ENCODE measurements at places on chromosomes 6 and 20.

DNA sequence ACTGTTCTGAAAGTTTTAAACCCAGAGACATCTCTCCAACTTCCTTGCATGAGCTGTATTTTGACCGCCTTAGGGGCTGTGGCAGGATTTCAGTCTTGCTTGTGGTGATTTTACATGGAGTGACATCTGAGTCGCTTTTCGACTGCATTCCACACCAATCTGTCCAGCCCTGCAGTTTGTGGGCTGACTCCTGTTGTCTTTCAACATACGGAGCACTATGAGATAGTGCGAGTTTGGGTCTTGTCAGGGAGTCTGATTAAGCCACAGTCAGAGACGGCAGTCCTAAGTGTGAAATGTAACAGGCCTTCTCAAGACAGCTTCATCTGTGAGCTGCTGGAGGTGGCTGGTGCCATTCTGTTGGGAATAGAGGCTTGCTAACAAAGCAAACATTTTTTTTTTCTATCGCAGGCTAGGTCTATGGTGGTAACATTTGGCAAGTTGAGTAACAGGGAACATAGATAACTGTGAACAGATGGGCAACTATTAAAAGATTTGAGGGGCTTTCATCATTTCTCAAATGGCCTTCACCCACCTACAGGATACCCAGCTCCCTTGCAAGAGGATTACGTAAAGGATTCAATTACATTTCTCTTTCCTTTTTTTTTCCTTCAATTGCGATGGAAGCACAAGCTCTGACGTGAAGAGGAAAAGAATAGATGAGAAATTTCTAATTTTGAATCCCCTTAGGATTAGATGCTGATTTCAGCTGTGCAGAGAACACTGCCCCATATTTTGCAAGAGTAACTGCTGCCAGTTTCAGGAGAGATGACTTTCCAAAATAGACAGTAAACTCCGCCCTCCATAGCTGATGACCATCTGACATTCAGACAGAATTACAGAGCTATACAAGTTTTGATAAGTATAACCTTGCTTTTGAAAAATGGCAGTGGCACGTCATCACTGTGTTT lies 25.1 kb downstream of the CAP2 start:
- peak; percentile 48 for DNase-seq

GRCh38 chr6:11415557-11415956 lies 122.0 kb upstream of the TMEM170B start:
- DNase-seq = no peak

- DNase-seq = no peak
Measured at GRCh38 chr6:10532392-10532791, 11.2 kb downstream of the GCNT2 start.

- no peak for DNase-seq
Measured at GRCh38 chr6:46645265-46645664, 7.4 kb downstream of the CYP39A1 start.

GRCh38 chr6:31468311-31468710 lies 29.6 kb upstream of the MICB start:
- no peak for DNase-seq

DNA sequence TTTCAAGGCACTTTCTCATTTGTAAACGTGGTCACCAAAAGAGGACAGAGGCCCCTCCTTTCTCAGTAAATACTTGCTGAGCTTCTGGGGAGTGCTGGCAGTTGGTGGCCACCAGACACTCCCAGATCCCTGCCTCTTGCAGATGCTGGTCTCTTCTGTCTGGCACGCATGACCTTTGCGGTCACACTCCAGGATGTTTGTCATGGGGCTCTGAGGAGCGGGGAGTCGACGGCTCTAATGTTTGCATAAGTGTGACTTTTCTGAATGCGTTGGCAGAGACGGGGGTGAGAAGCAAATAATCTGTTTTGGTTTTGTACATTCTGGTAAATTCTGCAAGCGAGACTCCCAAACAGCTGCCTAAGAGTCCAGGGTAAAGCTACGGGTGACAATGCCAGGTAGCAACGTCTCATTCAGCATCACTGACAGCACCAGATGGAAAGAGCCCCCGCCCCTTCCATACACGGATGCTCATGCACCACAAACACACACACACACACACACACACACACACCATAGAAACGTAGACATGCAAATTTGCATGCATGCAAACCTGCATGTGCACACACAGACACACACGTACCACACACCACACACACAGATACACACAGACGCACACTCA lies 101.1 kb downstream of the YTHDF1 start:
- DNase-seq = no peak

- DNase-seq = no peak
Measured at GRCh38 chr20:44597516-44597915, 15.1 kb downstream of the PKIG start.

DNA sequence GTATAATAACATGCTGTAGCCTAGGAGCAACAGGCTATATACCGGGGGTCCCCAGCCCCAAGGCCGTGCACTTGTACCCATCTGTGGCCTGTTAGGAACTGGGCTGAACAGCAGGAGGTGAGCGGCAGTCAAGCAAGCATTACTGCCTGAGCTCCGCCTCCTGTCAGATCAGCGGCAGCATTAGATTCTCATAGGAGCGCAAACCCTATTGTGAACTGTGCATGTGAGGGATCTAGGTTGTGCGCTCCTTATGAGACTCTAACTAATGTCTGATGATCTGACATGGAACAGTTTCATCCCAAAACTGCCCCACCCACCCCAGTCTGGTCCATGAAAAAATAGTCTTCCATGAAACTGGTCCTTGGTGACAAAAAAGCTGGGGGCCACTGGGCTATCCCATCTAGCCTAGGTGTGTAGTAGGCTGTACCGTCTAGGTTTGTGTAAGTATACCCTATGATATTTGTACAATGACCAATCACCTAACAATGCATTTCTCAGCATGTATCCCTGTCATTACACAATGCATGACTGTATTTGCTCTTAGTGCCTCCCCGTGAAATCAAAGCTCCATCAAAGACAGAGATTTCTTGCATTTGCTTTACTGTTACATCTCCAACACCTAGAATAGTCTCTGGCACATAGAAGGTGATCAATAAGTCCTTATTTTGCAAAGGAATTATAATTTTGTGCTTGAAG lies 30.8 kb downstream of the NHSL1 start:
- DNase-seq = no peak

GRCh38 chr6:47669684-47670513 lies 28.5 kb upstream of the ADGRF4 start:
- DNase-seq = no peak

GRCh38 chr6:122749451-122750050 lies 30.0 kb upstream of the FABP7 start:
- DNase-seq = no peak

GRCh38 chr6:3391902-3392458 lies 64.9 kb downstream of the SLC22A23 start:
- no peak for DNase-seq

GRCh38 chr6:161010418-161010817 lies 18.8 kb downstream of the MAP3K4 start:
- no peak for DNase-seq

GRCh38 chr20:43731469-43731868 lies 4.7 kb upstream of the GTSF1L start:
- DNase-seq = no peak

GRCh38 chr20:30815577-30816181 lies 441.8 kb upstream of the DEFB115 start:
- no peak for DNase-seq

DNA sequence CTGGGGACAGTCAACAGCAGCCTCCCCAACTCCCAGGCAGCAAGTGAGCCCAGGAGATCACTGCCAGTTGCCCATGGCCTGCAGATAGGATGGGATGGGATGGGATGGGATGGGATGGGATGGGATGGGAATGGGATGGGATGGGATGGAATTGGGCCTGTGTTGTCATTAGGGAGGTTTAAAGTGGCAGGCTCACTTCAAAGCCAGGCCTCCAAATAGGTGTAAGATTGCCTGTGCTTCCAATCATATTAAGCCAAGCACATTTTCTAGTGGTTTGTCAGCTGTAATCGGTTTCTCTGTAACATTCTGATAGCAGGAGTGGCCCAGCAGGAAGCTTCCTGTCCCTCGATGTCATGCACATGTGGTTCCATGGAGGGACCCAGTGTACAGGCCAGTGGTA lies 82.7 kb upstream of the NXT1 start:
- DNase-seq = no peak

DNA sequence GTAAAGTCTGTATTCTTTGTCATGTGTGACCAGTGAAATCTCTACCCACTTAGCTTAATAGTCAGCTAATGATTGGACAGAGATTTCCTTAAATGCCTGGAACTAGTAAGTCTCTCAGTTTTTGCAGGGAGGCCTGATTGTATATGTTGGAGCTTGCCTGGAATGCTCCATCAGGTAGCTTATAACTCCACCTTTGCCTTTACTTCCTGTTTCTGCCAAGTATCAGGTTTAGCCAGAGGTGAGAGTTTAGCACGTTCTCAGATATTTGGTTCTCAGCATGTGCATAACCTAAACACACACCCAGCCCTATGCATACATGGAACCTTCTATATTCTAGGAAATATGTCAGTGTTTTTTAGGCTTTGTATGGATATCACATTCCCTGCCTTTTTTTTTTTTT lies 435.3 kb downstream of the CDKAL1 start:
- DNase-seq = no peak

DNA sequence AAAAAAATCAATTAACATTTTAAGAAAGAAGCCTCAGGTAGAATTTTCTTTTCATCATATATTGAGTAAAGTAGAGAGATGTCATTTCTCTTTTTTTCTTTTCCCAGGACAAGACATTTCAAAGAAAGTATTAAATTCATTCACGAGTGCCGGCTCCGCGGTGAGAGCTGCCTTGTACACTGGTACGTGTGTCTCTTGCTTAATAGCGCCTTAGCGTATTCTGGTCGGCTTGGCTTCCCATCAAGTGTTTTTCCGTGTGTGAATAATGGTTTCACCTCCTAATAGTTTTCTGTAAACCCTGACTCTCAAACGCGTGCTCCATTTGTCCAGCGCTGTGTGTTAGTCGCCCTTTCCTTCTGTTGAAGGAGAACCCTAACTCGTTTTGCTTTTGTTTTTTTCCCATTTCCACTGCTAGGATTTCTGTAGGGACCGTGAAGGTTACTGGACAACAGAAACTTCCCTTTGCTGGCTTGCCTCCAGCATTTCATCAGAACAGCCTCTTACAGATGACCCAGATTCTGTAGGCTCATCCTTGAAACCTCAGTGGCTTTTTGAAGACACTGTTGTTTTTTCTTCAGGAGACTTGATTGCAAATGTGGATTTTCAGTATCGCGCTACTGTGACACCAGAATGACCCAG lies 45.7 kb upstream of the IRF4 start:
- DNase-seq = no peak

GRCh38 chr20:2152317-2152716 lies 50.7 kb downstream of the STK35 start:
- DNase-seq = no peak

- DNase-seq = no peak
Measured at GRCh38 chr6:69129046-69129445, 494.0 kb downstream of the ADGRB3 start.

DNA sequence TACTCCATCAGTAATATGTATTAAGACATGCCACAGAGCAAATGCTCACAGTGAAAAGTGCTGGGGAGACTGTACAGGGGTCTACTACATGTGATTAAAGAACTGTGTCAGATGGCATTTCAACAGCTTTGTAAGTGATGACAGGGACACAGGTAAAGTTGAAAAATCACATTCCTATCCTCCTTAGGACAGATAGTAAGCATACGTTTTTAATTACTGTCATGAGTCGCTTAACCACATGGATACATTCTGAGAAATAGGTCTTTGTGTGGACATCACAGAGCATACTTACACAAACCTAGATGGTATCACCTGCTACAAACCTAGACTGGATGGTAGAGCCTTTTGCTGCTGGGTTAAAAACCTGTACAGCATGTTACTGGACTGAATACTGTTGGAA lies 645.8 kb upstream of the AGPAT4 start:
- no peak for DNase-seq

DNA sequence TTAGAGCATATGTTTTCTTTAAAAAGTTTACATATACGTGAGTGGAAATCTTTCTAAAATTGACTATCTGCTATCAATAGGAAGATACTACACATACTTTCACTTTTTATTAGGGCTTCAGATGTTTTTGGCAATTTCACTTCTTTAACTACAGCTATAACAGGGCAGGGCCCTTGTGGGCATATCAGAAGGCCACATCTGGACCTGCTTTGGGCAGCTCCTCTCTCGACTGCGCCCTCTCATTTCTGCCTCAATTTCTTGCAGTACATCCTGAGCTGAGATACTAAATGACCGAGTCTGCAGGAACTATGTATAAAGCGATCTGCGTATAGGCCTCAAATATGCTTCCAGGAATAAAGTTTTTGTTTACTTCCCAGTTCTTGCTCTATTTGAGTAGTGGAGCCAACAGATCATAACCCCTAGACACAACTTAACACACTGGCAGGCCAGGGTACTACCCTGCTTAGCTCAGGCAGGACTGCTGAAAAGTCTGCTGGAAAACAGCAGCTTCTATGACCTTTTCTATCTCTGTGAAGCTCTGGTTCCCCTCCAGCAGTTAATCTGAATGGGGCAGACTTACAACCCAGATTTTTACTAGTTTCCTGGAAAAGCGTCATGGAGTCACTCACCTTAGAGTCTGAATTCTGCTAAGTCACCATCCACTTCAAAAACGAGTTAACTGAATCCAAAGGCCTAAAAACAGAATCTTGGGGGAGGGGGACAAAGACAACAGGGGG lies 12.7 kb downstream of the GCLC start:
- no peak for DNase-seq

GRCh38 chr6:148203970-148204369 lies 138.7 kb upstream of the SASH1 start:
- peak; percentile 80 for DNase-seq

GRCh38 chr6:139159016-139159415 lies 24.1 kb downstream of the HECA start:
- no peak for DNase-seq
